ENCODE measurements at places on chromosomes 7 and 10.

- DNase-seq, result no peak
These were observed 15.2 kb downstream of the PIK3AP1 start for GRCh38 chr10:96705134-96705533.

DNA sequence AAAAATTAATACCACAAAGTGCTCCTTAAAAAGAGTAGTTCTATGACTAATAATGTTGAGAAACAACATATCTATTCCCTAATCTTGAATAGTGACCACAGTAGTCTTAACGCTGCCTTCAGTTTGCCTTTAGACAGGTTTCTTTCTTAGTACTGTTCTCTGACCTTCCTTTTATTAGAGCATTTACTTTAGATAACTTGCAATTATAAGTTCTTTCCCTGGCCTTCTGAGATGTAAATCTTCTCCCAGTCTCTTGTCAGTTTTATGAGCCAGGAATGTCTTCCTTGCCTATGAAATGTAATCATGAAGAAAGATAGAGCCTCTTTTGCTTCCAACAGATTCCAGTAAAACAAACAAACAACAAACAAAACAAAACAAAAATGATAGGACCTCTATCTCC is 1119.8 kb upstream of the LRRTM3 start:
- DNase-seq, result no peak

- no peak for DNase-seq
These were observed 1.8 kb downstream of the ARMC10 start for GRCh38 chr7:103076764-103077163.

DNA sequence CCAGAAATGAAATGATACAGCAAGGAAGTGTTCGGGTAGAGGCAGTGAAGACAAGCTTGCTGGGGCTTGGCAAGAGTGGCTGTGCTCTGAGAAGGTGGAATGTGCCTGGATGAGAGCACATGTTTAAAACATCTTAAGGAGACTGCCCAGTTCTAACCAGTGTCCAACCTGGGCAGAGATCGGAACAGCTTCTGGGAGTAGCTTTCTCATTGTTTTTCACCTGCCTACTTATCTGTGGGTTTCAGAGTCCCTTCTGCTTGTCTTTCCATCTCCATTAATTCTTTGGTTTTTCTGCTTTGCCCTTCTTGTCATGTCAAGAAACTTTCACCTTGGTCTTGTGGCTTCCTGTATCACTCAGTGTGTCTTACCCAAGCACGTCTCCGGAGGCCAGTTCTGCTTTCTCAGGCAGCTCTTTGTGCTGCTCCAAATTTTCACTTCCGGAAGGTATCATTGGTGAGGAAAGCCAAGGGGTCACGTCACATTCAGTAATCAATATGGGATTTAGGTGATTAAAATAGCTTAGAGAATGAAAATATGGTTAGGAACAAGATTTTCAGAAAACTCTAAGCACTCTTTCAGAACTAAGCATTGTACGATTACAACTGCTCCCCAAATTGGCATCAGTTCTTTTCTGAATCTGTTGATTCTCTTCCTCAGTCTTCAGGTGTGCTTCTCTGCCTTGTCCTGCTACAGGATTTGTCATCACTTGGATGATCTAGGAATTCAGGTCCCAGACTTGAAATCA is 5.5 kb upstream of the LAMB4 start:
- DNase-seq, result no peak

DNA sequence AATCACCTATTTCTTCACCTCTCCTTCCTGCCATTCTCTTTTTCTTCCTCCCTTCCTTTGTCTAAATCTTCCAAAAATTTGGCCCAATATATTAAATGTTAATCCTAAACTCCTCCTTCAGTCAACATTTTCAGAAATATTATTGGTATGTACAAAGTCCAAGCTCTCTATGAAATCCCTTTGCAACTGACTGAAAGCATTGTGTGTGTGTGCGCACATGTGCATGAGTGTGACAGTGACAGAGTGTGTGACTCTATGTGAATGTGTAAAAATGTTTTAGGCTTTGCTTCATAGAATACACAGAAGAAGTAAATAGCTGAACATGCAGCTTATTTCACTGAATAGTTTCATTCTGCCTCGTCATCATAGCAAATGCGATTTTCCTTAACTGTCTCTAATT is 7.0 kb downstream of the GPAM start:
- DNase-seq, result no peak

GRCh38 chr7:84021292-84021908 is 173.2 kb downstream of the SEMA3A start:
- DNase-seq, result no peak

DNA sequence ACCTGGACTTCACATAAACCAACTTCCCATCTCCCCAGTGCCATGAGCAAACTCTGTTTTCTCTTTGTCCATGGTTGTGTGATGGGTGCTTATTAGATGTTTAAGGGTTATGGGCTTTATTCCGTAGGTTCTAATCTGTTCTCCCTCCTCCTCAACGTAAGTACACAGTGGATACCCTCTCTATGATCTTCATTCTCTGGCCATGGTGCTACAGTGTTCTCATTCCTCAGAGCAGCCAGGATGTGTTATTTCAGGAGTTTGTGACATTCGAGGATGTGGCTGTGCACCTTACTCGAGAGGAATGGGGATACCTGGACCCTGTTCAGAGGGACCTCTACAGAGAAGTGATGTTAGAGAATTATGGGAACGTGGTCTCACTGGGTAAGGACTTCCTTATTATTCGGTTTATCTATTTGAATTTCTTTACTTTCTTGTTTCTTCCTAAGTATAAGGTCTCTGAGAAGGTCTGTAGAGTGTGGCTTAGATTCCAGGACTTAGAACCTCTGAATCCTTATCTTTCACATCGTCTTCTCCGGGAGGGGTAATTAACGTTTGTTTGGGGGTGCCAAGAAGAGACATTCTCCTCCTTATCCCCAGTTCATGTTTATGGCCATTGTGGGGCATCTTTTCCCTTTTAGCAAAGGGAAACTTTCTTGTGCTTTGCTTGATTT is 3.8 kb downstream of the ZNF655 start:
- DNase-seq, result no peak

- DNase-seq, result no peak
These were observed 19.2 kb upstream of the SUPV3L1 start for GRCh38 chr10:69160809-69161241.

DNA sequence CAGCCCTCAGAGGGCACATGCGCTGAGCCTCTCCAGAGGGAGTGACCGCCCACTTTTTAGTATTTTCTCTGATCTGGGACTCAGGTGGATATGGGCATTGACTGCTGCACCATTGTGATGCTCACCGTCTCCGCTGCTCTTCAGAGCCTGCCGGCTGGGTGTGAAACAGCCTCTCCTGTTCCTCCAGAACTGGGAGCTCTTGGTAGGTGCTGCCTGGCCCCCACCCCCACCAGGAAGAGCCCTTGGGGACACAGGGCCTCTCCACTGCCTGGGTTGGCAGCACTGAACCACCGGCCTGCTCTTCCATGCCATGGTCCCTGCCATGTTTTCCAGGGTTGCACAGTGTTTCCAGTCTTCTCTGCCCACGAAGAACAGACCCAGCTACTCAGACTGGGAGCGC is 36.3 kb downstream of the ARHGAP22 start:
- no peak for DNase-seq

GRCh38 chr7:83362871-83363550 is 200.3 kb upstream of the PCLO start:
- DNase-seq, result no peak

DNA sequence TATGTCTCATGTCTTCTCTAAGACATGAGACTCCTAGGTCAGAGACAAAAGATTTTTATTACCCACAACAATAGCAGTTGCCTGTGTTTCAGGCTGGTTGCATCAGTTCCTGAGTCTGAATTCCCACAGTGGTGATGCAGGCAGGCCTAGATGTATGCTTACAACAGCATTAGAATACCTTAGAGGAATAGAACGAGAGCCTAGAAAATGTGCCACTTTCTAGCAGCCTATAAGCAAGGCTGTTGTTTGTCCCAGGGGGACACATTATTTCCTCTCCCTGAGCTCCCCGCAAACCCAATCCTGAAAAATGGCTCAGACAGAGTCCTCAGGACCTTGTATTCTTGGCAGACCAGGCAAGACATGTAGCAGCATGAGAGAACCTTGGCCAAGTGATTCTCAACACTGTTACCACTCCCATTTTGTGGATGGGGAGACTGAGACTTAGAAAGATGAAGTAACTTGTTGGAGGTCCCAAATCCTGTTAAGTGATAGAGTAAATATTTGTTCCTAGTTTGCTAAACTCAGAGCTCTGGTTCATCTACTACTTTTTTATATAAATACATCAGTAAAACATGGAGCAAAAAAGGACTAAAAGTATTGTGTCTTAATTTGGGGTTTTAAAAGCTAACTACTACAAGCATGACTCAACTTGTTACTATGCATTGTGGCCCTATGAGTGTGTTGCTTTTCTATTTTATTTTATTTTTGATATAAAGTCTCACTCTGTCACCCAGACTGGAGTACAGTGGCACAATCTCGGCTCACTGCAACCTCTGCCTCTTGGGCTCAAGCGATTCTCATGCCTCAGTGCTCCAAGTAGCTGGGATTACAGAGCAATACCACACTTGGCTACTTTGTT is 14.2 kb downstream of the VTI1A start:
- no peak for DNase-seq

- no peak for DNase-seq
These were observed 28.0 kb downstream of the COL17A1 start for GRCh38 chr10:104057717-104058116.

DNA sequence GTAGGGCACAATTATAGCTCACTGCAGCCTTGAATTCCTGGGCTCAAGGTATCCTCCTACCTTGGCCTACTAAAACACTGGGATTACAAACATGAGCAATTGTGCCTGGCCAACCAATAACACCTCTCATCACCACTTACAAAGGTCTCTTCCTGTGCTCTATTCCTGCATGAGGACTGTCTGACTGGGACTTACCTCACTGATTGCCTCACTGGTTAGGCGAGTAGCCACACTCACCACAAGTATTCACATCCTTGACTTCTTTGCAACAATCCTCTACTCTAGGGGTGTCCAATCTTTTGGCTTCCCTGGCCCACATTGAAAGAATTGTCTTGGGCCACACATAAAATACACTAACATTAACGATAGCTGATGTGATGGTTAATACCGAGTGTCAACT is 22.6 kb upstream of the PDIA4 start:
- DNase-seq, result no peak

DNA sequence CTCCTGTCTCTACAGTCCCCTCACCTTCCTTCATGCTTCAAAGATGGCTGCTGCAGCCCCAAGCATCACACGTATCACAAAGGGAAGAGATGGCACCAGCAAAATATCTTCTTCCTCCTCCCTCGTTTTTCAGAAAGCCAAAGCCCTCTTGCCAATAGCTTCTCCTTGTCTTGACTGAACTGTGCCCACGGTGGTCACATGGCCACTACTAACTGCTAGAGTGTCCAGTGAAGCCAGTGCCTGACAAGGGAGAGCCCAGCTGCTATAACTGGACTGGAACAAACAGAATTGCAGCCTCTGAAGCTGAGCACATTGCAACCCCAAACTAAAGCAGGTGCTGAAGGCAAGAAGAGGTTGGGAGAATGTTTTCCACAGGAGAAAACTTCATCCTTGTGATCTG is 120.8 kb upstream of the RET start:
- no peak for DNase-seq

DNA sequence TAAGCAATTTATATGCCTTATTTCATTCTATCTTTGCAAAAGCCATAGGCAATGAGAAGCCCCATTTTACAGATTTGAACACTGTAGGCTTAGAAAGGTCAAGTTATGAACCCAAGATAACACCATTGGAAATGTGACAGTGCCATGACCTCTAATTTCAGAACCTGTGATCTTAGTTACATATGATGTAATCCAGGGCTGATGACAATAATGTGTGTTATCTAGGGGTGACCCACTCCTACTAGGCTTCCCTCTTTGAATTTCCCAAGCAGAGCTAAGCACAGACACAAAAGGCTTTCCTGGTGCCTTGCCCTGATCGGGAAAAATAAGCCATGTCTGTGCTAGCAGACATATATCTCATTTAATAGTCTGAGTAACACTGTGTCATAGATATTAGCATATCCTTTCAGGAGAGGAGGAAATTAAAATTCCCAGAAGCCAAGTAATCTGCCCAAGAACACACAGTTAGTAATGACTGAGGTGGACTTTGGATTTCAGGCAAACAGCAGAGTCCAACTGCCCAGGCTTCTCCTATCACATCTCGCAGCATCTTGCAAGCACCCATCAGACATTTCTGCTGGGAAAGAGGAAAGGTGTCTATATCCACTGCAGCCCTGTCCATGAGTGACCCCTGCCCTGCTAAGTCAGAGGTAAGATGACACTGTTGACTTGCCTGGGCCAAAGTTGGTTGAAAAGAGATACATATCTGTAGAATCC is 2.8 kb upstream of the TECTB start:
- no peak for DNase-seq

DNA sequence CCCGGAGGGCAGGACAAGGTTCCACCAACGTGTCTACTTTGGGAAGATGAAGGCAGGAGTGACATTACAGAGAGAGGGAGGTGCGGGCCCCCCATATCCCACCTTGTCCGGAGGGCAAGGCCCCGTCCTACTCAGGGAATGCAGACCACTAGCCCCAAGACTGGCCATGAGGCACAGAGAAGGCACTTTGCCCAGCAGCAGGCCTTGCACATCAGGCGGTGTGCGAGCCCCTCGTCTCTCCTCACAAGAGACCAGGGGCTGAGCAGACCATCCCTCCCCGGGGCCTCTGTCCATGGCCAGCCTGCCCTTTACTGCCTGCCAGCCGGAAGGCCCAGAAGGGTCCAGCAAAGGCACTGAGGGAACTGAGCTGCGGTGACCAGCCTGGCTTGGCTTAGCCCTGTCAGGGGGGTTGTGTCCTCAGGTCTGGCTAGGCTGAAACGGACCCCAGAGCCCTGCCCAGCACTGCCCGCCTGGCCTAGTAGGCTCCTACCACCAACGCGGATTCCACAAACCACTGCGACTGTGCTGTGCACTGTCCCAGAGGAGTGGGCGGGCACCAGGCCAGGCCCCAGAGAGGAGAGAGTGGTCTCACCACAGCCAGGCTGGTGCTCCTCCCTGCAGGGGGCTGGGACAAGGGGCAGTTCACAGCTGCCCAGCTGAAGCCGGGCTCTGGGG is 16.7 kb downstream of the CAMK2B start:
- no peak for DNase-seq

DNA sequence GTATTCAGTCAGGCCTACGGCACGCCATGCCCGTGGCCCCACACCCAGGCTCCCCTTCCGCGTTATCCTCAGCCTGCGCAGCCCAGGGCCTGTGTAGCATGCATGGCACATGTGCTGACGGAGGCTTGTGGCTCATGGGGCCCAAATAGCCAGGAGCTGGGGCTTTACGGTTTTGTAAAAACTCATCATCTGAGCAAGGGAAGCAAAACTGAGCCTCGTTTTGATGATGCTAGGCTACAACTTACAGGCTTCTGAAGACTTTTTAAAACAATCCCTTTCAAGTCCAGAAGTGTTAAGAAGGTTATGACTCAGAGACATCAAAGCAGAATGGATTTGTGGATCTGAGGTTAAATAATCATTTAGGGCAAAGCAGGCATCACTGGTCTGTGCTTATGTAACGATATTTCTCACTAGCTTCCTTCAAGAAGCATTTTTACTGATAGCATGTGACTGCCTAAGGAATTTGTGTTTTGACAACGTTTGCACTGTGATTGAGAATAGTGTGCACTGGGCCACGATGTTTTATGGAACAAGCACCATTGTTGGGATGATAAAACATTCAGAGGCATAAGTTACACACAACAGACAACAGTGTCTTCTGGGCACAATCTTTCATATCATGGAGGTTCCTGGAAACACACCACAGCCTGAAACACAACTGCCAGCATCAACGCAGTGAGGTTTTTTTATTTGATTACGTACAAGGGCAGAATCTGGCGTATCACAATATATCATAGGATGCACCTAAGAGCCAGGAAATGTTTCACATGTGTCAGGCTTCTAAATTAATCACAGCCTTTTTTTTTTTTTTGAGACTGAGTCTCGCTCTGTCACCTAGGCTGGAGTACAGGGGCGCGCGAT is 274.3 kb downstream of the CCDC3 start:
- DNase-seq, result peak; percentile 68

Data from T-helper 2 cell (primary cell).